COR-L47 (cell line): ENCODE measurements at places on chromosomes 2 and 18.

DNA sequence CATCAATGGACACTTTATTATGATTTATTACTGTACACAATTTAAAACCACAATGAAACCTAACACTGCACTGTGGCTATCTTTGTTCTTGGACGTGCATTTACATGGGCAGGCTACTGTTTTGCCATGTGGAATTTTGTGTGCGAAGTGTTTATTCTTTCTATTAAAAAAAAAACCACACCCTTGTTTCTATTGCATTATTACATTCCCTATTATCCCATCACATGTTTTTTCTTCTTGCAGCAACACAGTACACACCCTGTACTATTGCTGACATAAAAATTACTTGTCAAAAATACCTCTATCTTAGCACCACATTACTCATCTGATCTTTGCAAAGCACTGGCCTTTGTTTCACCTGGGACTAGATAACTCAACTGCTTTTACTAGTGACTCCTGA, 1.5 kb downstream of the RNF152 start:
- DNase-seq, result no peak

GRCh38 chr2:135744760-135745314, 3.2 kb downstream of the UBXN4 start:
- no peak for DNase-seq

DNA sequence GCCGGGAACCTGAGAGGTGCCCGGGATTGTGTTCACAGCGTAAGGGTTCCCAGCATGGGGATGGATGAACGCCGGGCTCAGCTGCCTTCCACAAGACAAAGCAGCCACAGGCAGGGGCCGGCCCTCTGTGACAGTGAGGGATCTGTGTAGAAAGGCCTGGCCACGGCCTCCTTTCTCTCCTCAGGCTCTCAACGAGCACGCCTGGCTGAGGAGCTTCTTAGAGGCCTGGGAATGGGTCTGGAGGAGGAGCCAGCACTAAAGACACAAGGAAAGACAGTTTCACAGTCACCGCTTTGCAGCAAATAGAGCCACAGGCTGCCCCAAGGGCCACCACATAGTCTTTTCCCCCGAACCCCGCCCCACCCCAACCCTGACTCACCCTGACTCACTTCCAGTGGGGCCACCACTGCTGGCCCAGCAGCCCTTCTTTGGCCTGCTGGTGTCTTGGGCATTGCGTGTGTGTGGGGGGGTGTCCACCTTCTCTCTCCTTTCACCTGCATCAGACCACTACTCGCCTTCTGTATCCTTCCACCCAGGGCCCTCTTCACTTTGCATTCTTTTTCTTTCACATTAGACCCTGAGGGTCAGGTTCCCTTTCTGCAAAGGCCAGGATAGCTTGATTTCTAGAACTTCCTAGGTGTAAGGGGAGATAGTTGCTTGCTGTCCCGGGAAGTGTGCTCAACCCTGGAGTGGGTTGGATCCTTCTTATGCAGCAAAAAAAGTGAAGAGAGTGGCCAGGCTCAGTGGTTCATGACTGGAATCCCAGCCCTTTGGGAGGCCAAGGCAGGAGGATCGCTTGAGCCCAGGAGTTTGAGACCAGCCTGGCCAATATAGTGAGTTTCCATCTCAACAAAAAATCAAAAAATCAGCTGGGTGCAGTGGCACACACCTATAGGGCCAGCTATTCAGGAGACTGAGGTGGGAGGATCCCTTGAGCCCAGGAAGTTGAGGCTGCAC, 19.3 kb upstream of the HPCAL1 start:
- no peak for DNase-seq

DNA sequence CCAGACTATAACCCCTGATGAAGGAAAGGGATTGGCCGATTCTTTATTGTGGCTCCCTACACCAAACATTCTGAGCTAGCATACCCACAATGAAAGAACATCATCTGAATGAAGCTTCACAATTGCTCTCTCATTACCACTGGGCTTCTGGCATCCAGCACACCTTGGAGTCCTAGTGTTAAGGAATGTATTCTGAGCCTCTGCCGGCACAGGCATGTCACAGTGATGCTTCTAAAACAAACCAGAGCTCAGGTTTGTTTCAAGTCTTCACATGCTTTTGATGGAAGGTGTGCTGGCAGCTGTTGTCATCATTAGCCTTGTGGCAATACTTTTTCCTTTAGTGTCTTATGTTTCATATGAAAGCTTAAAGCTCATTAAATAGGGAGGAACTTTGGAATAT, 76.3 kb upstream of the RBBP8 start:
- no peak for DNase-seq

GRCh38 chr2:212945526-212945925, 205.9 kb downstream of the IKZF2 start:
- DNase-seq, result no peak

DNA sequence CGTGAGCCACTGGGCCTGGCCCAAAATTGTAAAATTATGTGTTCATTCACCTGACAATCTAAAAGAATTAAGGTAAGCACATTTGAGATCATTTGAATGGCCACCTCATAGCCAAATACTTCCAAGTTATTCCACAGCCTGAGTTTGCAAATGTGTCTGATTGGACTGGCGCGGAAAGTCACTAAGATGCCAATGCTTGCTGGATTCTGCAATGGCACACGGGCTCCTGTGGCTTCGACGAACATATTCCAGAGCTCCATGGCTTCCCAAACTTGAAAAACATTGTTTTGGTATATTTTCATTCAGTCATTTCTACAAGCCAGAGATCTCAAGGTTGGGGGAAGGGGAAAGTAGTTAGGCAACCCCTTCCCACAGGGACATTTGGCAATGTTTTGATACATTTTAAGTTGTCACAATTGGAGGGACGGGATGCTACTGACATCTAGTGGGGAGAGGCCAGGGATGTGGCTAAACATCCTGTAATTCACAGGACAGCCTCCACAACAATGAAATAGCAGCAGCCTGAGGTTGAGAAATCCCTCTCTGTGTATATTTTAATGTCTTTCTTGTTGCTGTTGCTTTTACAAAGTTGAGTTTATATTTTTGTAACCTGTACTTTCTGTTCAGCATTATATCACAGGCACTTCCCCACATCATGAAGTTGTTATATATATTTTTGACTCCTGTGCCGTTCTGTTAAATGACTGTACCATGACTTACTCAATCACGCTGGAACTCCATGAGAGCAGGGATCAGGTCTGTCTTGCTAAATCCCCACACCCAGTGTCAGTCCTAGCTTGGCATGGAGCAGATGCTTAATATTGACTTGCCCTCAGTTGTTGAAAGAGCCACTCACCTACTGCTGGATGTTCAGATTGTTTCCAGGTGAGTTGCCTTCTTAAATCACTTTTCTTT, 56.9 kb downstream of the COL4A4 start:
- peak; percentile 6 for DNase-seq

DNA sequence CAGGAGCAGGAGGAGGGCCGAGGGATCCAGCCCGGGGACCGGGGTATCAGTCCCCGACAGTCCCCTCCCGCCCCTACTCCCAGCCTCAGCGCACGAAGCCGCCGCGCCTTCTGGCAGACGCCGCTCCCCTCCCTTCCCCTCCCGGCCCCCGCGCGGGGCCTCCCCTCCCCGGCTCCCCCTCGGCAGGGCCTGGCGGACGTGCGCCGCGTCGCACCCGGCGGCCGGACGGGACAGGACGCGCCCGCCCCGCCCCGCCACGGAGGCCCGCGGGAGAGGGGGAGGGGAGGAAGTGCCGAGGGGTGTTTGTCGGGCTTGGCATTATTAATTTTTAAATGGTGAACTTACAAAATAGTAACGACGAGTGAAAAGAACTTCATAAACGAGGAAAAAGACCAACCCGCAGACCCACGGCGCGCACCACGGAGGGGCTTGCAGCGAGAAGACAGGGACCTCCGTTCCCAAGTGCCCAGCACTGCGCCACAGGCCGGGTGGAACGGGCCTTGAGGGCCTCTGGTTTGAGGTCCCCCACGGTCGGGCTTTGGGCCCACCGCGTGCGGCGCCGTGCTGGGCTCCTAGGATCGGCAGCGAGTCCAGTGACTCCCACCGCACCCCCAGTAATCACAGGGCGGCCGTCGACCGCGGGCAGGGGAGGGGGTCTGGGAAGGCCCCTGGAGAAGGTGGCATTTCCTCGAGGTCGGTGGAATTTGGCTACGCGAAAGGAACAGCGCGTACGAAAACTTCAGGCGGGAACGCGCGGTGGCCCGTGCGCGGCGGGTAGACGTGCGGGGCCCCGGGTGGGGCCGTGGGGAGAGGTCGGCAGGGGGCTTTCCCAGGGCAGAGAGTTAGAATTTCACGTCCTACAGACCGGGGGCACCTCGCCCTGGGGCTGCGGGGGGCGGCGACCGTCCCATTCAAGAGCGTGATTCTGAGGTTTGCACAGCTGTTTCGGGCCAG, 954 bp upstream of the CTDSP1 start:
- DNase-seq, result no peak

DNA sequence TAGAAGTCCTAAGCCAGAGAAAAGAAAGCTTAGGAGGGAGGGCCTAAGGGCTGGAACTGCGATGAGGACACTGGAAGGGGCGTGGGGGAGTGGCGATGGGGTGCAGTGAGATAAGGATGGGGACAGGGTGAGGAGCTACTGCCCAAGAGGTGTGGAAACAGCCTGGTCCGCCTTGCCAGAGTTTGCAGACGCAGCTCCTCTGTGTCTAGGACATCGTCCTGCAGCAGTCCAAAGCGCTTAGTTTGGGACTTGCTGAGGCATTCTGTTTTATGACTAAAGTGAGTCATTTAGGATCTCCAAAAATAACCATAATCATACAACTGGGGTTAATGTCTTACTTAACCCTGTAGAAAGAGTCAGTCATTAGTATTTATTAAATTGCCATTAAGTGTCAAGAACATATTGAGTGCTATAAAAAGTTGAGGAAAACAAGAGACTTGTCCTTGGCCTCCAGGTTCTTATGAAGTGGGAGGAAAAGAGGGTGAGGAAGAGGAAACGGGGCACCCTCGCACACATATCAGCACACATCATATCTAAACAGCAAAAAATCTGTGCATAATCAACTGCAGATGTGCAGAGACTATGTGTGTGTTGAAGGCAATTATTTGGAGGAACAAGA, 74.8 kb downstream of the CDK15 start:
- no peak for DNase-seq

- no peak for DNase-seq
These were observed 17.8 kb upstream of the MATN3 start for GRCh38 chr2:20030224-20030623.

DNA sequence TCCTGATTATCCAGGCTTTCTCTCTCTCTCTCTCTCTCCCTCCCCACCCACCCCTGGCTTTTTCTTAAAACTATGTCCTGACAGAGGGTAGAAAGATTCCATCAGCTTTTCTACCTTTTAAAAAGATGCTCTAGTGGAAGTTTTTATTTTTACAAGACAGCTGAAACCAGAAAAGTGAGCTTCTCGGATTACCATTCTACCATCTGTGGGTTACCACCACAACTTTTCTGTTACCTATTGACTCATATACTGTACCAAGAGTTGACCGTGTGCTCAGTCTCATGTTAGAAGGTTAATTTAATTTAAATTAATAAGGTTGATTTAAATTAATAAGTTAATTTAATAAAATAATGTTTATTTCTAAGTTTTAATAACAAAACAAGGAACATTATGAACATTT, 137.6 kb downstream of the UPP2 start:
- DNase-seq, result no peak

DNA sequence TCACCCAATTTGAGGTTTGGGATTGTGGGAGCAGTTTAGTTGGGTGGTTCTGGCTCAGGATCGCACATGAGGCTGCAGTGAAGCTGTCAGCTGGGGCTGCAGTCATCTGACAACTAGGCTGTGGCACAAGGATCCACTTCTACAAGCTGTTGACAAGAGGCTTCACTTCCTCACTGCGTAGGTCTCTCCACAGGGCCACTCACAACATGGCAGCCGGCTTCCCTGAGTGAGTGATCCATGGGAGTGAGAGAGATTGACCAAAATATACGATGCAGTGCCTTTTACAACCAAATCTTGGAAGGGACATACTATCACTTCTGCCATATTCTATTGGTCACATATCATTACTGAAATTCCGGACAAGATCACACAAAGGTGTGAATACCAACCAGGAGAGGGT, 187.5 kb downstream of the DLGAP1 start:
- DNase-seq, result no peak

GRCh38 chr2:161063946-161064306, 96.3 kb upstream of the TANK start:
- no peak for DNase-seq

GRCh38 chr18:38940863-38941531, 1375.4 kb upstream of the CELF4 start:
- DNase-seq, result no peak

DNA sequence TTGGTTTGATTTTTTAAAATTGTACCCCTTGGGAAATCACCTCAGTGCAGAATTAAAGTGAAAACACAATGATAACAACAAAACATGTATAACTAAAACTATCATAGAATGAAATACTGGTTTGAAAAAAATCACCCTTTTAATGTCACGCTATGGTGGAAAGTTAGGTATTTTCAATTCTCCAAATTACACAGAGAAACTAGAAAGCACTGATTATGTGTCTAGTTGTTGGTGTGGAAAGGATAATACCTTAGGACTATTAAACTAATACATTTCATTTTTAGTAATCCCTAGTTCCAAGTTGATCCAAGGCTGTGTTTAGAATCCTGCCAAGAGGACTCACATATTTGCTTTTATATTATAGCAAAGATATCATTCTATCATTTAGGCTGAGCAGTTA, 71.2 kb downstream of the NUP35 start:
- no peak for DNase-seq

GRCh38 chr2:66443979-66444861, 9.3 kb downstream of the MEIS1 start:
- DNase-seq, result no peak

- no peak for DNase-seq
These were observed 465.6 kb upstream of the POU3F3 start for GRCh38 chr2:104388296-104388695.

GRCh38 chr2:133674433-133675331, 106.4 kb upstream of the NCKAP5 start:
- DNase-seq, result peak; percentile 70

- DNase-seq, result no peak
These were observed 216.1 kb downstream of the ICOS start for GRCh38 chr2:204152616-204153015.

DNA sequence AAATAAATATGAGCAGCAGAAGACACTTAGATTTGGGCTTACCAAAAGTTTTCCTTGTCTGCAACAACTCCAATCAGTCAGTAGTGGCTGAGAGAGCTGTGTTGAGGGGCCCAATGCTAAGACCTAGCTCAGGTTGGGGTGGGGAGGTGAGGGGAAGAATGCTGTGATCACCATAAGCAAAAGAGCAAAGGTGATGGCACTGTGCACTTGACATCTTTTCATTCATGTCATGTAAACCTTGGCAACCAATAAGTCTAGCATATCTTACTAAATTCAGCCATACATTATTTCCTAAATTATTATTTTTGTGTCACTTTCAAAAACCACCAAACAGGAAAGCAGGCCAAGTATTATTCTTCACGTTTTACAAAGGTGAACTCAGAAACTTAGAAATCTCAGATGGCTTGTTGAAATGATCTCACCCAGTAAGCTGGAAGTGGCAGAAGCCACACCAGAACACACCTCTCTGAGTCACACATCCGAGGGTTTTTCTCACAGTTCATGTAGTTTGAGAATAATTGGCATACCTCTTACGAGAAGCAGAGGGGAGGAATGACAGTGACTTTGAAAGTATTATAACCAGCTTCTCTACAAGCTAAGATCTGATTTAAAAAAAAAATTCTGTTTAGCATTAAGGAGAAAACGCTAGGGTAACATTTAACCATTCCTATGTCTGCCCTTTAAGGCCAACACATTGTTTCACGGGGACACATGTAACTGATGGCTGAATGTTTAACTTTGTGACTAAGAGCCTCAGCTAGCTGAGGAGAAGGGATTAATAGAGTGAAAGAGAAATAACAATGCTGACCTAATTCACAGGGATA, 43.3 kb upstream of the SETBP1 start:
- DNase-seq, result no peak
